ENCODE measurements at places on chromosomes 11 and 22.

DNA sequence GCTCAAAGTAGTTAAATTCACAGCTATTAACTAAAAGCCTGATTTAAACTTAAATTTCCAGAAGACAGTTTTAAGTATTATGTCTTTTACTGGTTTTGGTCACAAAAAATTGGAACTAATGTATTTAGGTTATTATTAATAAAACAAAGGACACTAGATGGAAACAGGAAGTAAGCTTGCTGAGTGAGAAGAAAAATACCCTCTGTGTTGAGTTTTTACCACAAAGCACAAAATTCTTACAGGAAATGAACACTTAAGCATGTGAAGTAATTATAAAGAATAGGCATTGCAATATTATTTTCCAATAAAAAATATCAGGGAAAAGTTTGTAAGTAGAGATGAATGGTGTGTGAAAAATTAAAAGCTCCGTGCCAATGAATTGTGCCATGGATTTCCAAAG is 46.3 kb downstream of the PIK3C2A start:
- DNase-seq: no peak

DNA sequence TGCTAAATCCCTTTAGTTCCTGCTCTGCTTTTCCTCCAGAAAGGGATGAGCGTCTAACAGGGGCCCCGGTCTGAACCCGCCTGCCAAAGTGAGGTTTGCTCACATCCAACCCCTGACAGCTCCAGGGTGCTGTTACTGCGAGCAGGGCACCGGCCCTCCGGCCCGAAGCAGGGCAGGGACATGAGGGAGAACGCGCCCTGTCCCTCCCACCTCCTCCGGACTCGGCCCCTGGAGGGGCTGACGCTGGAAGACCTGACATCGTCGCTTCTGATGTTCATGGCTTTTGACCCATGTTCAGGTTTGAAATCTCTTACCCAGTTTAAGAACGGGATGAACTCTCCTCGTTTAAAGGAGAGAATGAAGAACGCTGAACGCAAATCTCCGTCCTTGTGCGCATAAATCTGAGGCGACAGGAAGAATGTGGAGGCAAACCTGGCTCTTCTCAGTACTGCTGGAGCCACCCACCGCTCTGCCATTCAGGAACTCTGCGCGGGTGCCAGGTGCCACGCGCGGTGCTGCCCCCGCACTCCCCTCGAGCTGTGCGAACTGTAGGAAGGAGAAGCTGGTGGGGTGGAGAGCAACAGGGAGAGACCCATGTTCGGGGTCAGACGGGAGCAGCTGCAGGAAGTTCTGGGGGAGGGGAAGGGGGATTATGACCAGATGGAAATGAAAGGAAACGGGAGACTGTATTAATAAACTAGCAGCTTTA is 826 bp upstream of the EEF1G start:
- DNase-seq: no peak

GRCh38 chr11:19071255-19071654 is 10.7 kb upstream of the MRGPRX2 start:
- DNase-seq: no peak

GRCh38 chr11:106271686-106272085 is 194.2 kb downstream of the AASDHPPT start:
- no peak for DNase-seq

DNA sequence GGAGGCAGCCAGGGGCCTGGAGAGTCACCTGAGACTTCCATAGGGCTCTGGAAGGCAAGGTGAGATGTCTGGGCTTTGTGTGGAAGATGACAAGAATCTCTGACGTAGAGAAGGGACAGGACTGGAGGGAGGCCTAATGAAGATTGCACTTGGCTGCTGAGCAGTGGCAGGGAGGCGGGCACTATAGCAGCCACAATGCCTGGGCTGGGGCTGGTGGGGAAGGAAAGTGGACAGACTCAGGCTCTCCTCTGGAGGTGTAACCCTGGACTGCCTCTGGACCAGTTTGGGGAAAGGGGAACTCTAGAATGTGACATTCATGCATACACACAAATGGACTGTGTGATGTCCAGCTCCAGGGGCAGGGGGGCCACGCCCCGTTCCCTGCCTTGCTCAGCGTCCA is 34.3 kb upstream of the CYP2D6 start:
- DNase-seq: no peak

- no peak for DNase-seq
Observed at GRCh38 chr11:77444261-77444660, 29.6 kb downstream of the PAK1 start.

- no peak for DNase-seq
Observed at GRCh38 chr11:48008951-48009270, 28.6 kb downstream of the PTPRJ start.

- no peak for DNase-seq
Observed at GRCh38 chr11:73480677-73481076, 104.5 kb downstream of the RELT start.

DNA sequence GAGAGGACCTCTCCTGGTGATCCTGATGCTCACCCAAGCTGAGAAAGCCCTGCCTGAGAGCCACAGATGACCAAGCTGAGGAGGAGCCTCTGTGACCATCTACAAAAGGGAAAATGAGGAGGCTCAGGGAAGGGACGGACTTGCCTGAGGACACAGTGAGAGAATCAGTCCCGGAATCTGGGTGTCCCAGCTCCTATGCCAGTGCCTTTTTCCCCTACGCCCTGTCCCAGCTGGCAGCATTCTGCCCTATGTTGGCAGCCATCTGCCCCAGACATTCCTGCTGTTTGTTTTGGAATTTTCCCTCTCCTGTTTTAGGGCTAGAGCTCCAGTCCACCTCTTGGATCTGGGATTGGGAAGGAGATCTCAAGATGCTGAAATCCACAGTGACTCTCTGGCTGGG is 54.6 kb downstream of the C11orf58 start:
- DNase-seq: no peak
